ENCODE measurements at places on chromosomes 3 and 15.
A peak's percentile ranks its signal among the peaks of the same experiment; 100 is the strongest.

DNA sequence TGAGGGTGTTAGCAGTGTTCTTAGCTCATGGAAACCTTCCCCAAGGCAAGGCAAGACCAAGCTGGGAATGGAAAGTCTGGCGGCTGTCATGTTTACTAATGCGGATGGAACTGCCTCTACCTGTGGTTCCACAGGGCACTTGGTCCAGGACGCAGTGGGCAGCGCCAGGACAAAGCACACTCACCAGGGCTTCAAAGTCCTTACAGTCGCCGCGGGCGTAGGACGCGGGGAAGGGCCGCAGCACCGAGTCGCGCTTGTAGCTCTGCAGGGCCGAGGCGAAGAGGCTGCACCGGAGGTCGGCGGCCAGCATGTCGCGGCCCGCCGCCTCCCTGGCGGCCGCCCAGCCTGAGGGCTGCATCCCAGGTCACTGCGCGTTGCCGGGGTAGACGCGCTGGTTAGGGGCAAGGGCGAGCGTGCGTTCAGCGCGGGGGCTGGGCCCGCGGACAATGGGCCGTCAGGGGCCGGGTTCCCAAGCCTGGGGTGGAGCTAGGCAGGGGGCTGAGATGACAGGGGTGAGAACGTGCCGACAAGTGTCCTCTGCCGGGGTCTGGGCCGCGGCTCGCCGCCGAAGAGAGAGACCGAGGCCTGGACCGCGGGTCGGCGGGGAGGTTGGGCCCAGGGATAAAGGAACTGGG lies 497 bp downstream of the PARP16 start:
- no peak for DNase-seq

DNA sequence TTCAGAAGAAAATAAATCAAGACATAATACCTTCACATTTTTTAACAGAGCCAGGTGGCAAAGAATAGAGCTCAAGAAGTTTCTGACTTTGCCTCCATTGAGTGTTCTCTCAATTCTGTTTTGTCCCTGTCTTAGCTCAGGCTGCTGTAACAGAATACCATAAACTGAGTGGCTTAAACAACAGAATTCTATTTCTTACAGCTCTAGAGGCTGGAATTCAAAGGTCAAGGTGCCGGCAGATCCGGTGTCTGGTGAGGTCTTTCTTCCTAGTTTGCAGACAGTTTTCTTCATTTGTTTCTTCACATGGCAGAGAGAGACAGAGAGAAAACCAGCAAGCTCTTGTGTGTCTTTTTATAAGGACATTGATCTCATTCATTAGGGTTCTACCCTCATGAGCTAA lies 25.6 kb downstream of the IQCH start:
- DNase-seq = no peak

DNA sequence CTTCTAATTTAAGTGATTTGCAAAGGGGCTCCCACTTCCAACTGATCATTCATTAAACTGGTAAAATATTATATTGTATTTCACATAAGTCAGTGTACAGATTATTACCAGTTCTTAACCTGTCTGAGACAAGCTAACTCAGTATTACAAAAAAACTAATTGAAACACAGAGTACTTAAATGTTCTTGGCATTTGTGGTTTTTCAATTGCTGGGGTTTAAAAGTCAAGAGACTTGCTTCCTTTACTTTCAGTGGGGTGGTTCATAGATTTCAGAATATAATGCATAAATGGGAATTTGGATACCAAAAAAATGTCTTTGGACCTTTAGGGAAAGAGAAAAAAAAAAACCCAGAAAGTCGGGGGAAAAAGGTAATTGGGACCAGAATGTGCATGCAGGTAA lies 85.0 kb downstream of the ATP10A start:
- DNase-seq = no peak

DNA sequence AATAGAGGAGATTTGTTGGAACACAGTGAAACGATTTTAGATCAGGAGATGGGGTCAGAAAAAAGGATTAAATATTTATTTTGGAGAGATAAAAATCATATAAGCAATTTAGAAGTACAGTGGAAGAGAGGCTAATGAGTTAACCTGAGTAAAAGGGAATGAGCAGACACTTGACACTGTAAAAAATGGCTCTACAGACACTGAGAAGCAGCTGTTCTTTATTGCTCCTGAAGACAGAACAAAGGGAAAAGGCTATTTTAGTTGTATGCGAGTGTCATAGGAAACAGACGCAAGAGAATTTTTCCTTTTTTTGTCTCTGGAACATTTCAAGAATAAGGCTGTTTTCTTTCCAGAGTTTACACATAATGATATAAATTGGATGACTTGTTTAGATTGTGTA lies 34.3 kb downstream of the ASTE1 start:
- DNase-seq = no peak

DNA sequence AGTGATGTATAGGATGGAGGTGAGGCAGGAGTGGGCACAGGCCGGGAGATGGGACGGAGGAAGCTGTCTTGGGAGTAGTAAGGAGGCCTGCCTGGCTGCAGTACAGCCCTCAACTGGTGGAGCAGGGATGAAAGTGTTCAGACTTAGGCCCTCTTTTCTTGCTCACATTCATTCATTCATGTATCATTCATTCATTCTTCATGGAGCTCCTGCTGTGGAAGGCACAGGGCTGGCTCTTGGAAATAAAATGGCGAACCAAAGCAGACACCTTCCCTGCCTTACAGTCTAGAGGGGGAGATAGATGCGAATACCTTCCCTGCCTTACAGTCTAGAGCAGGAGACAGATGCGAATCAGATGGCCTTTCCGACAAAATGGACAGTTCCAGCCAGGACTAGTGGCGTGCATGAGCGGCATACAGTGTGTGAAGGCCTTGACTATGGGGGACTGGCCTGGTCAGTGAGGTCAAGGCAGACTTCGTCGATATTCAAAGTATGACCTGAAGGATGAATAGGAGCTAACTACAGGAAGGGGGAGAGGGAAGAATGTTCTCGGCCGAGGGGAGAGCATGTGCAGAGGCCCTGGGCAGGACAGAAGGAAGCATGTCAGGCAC lies 143.2 kb upstream of the TLE3 start:
- no peak for DNase-seq

GRCh38 chr15:91752081-91752785 lies 101.3 kb upstream of the SLCO3A1 start:
- no peak for DNase-seq

DNA sequence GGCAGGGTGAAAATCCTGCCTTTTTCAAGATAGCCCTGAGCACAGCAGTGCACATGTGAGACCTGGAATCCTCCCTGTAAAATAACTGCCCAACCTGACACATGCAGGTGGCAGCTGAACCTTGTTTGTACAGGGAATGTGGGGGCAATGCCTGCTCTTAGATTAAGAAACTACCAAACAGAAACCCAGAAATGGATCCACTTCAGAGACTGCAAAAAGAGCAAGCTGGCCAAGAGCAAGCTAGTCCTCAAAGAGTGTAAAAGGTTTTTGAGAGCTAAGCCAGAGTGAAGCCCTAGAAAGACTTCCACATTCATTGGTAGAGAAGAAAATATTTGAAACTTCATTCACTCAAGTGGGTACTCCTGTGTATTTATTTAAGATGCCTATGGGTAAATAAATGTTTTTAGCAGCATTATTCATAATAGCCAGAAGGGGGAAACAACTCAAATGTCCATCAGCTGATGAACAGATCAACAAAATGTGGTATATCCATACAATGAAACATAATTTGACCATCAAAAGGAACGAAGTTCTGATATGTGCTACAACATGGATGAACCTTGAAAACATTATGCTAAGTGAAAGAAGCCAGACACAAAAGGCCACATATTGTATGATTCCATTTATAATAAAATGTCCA lies 96.0 kb upstream of the TSC22D2 start:
- DNase-seq = no peak

DNA sequence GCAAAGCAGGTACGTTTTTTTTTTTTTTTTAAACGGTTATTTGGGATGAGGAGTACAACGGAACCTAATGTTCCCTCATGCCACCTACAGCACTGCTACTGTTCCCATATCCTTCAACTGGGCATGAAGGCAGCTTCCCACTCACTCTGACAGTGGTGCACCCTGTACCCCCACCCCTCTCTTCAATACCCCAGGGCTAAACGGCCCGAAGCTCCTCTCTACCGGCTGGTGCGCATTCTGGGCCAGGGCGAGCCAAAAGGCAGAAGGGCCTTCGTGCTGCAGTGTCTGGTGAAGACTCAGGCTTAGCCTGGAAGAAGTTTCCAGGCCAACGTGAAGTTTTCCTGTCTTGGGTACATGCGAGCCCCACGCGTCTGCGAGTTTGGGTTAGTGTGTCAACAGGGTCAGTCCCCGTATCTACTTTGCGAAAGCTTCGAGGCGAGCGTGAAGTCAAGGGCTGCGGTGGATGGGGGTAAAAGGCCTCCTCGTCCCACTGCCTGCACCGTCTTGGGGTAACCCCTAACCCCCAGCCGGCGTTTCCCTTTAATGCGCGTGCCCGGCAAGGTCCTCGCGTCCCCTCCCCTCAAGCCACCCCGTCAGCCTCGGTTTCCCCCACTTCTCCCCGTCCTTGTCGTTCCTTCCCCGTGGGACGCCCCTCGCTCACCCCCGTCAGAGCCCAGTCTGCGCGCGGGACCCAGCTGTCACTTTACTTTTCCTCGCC lies 765 bp upstream of the UBE2E2 start:
- DNase-seq = peak; percentile 29

Data from tibial nerve (tissue), 4 donors.